ENCODE measurements at places on chromosomes 7 and 10. TPM values are rescaled to one million over a fixed set of nuclear protein-coding genes. Genes with fewer than 3 reads are reported as not detected.

PRSS58 gene
- total RNA-seq = not detected

KIAA1217 gene
- total RNA-seq = 0.31 TPM

FBXO24 gene
- not detected for total RNA-seq

C10orf105 gene
- not detected for total RNA-seq

RARRES2 gene
- 5.0 TPM for total RNA-seq

GARIN1A gene
- 0.81 TPM for total RNA-seq

LIPA gene
- total RNA-seq = 23.0 TPM

PNLIPRP1 gene
- total RNA-seq = not detected

GPR146 gene
- total RNA-seq = not detected

SHOC2 gene
- 14.2 TPM for total RNA-seq

MALRD1 gene
- total RNA-seq = not detected

- DNase-seq = no peak
Observed at GRCh38 chr7:68573271-68574005, 1024.8 kb upstream of the AUTS2 start.

GRCh38 chr10:71742301-71743088, 22.9 kb upstream of the C10orf105 start:
- no peak for DNase-seq

GRCh38 chr7:130902755-130903357, 168.8 kb upstream of the KLF14 start:
- no peak for DNase-seq

DNA sequence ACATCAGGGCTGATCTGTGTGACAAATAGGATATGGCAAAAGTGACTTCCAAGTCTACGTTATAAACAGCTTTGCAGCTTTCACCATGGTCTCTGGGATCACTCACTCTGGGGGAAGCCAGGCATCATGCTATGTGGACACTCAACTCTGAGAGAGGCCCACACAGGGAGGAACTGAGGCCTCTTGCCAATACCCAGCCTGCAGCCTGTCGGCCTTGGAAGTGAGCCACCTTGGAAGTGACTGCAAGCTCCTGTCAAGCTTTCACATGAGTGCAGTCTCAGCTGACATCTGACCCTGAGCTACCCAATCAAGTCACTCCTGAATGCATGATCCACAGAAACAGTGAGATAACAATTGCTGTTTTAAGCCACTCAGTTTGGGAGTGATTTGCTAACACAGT, 56.5 kb downstream of the MMRN2 start:
- DNase-seq = peak; percentile 89

- DNase-seq = no peak
Observed at GRCh38 chr7:5637415-5637814, 144.0 kb downstream of the RNF216 start.

DNA sequence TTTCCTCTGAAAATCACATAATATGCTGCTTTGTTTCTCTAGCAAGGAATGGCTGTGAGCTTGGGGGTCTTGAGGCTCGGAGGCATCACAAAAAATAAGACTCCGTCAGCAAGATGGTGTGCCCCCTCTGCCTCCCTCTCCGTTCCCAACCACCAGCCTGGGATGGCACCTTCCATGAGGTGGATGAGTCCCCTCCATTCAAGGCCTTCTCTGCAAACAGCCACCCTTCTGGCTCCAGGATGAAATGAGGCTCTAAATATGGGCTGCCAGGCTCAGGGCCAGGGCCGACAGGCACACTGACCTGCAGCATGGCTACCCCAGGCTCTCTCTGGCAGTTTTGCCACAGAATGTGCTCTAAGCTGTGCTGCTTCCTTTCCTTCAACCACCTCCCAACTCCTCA, 521.5 kb downstream of the PTPRN2 start:
- DNase-seq = no peak

DNA sequence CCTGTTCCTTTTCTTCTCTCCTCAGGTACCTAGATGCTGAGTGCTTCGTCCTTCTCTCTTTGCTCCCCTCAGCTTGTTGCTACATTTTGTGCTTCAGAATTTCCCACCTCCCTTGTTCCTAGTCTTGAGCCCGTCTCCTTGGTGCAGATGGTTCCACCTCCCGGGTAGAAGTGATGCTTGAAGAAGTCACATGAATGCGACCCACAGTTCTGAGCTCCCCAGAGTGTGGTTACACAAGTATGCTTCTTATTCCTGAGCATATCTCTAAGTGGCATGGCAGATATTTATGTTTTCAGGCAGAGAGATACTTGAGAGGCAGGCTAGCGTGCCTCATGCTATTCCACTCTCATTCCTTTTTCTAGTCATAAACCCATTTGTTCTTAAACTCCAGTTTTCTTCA, 34.0 kb downstream of the INPP5F start:
- no peak for DNase-seq

- DNase-seq = no peak
Observed at GRCh38 chr7:105656922-105657521, 75.7 kb upstream of the EFCAB10 start.

DNA sequence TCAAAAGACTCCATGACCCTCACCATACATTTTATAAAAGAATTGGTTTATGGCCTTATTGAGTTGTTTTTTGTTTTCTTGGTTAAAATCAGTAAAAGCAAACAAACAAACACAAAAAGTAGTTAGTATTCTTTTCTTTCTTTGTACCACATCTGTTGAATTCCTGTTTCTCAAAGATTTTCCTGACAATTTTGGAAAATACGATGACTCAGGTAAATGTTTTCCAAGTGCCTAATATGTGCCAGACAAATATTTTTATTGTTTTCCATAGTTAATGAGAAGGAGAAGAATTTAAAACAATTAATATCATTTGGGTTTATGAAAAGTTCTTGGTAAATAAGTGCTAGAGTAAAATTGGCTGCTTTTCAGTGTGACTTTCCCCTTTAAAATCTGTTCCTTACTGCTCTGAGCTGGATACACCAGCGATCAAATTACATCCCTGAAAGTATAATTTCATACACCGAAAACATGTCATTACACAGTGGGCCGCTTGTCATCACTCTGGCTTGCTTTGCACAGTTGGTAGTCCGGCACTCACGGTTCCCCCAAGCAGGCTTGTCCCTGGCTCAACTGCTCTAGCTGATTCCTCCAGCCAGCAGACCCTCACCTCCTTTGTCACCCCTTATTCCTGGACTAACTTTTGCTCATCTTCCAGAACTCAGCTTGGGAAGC, 80.5 kb downstream of the TBXAS1 start:
- no peak for DNase-seq

DNA sequence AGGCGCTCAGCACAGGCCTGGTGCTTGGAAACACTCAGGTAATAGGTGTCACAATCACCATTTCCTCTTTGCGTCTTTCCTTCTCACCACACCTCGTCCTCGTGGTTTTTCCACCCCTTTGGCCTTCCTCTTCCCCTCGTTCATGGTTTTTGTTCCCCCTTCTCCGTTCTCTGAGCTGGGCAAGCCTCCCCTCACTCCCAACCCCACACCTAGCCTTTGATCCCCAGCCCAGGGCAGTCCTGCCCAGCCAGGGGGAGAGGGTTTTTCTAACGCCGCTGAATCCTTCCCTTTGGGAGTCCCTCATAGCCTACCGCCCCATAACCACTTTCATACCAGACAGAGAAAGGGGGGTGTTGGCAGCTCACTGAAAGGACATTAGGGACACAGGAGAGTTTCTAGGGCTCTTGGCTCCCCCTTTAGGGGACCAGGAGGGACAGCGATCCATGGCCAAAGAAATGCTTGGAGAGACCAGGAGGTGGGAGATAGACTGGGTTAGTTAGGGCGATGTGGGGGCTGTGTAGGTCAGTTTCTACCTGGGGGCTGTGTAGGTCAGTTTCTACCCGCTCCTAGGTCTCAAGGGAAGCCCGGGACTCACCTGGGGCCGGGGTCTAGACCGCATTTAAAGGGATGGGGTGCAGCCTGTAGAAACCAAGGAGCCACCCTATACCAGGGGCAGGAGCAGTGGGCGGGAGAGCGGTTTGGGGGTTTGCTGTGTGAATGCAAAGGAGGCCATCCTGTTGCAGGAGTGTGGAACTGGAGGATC, 1.4 kb downstream of the EPHB4 start:
- DNase-seq = peak; percentile 21

DNA sequence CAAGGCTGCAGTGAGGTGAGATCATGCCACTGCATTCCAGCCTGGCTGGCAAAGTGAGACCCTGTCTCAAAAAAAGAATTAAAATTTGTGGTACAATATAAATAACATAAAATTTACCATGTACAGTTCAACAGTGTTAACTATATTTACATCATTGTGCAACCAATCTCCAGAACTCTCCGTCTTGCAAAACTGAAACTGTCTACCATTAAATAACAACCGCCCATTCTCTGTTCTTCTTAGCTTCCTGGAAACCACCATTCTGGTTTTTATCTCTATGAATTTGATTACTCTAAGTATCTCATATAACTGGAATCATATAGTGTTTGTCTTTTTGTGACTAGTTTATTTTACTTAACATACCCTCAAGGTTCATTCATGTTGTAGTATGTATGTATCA, 167.6 kb downstream of the AUTS2 start:
- no peak for DNase-seq

DNA sequence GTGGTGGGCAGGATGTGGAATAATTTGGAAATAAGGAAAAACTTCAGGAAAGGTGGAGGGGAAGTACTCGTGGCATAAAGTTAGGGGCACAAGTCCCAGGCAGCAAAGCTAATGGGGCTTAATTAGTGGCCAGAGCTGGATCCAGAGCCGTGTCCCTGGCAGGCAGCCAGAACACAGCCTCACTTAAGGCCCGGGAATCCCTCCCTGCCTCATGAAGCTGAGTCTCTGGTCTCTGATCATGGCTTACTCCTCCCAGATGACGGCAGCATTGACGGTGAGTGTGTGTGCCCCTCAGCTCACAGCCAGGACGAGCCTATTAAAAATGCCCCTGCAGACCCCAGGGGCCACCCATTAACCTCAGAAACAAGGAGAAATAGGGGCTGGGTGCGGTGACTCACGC, 48.2 kb upstream of the NPTX2 start:
- no peak for DNase-seq

DNA sequence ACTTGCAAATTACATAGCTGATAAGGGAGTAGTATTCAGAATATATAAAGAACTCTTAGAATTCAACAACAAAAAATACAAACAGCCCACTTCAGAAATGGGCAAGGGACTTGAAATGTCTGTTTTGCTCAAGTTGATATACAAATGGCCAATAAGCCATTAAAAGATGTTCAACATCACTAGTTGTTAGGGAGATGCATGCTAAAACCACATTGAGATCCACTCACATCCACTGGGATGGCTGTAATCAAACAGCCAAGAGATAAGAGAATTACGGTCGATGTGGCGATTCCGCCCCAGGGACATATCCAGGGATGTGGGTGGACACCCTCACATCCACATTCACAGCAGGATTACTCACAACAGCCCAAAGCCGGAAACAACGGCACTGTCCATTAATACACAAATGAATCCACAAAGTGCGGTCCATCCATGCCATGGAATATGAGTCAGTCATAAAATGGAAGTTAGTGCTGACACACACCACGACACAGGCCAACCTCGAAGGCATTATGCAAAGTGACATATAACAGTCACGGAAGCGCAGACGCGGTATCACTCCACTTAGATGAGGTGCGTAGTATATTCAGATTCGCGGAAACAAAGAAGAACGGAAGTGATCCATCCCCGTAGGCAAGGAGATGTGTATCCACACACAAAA, 227.8 kb downstream of the DNAJB6 start:
- no peak for DNase-seq

GRCh38 chr7:27098578-27099451, 3.0 kb upstream of the HOXA1 start:
- no peak for DNase-seq

DNA sequence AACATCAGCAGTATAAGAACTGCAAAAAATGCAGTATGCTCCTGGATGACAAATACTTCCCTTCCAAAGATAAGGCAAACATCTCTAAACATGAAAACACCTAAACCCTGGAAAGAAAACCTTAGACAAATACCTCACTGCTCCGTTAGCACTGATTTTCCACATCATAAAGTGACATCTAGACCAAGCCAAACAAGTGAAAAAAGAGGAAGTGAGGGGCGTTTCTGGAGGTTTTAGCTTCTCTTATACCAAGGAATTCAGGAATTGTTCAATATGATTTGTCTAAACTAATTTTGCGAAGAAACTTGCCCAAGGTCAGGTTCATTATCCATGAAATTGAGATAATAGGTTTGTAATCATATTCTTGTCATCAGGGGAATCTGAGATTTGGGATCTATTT, 279.7 kb downstream of the ADRA2A start:
- DNase-seq = no peak

DNA sequence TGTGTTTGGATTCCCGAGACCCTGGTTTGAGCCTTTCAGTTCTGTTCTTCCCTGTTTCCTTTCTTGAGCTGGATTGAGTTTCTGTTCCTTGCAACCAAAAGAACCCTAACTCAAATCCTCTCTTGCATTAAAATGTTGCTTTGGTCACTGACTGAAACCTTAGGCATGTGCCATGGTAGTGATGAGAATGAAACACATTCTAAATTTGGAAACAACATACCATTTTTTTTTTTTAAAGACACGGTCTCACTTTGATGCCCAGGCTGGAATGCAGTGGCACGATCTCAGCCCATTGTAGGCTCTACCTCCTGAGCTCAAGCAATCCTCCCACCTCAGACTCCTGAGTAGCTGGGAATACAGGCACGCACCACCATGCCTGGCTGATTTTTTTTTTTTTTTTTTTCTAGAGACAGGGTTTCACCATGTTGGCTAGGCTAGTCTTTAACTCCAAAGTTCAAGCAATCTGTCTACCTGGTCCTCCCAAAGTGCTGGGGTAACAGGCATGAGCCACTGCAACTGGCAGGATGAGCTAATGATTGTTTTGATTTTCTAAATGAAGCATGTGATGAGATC, 8.4 kb downstream of the THAP5 start:
- no peak for DNase-seq

DNA sequence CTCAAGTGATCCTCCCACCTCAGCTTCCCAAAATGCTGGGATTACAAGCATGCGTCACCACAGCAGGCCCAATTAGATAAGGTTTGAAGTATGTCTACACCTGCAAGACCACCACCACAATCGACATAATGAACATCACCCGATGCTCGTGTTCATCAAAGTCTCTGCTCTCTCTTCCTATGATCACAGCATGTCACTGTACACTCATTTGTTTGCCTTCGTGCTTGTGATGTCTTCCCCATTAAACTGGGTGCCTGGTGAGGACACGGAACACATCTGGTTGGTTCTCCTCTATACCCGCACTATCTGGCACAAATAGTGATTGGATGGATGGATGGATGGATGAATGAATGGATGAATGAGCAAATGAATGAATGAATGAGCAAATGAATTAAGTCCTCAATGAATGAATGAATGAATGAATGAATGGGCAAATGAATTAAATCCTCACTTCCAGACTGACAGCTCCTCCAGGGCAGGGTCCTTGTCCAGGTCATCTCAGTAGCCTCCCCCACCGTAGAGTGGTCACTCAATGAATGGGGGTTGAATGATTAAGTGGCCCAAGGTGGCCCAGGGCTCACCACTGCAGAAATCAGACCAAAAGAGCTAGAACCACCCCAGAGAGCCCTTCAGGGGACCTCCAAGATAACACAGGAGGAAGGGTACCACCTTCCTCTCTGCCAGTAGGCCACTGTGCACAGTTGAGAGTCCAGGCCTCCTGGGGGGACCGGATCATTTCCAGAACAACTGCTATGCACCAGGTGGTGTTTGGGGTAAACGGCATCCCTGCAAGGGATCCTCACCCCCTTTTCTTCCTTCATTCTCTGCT, 101.9 kb upstream of the TNRC18 start:
- no peak for DNase-seq
